ENCODE measurements at places on chromosomes 16 and 17. TPM values are rescaled to one million over a fixed set of nuclear protein-coding genes. Genes with fewer than 3 reads are reported as not detected.

The PRMT7 gene
- total RNA-seq = 41.0 TPM

The CDH3 gene
- 62.6 TPM for total RNA-seq

DNA sequence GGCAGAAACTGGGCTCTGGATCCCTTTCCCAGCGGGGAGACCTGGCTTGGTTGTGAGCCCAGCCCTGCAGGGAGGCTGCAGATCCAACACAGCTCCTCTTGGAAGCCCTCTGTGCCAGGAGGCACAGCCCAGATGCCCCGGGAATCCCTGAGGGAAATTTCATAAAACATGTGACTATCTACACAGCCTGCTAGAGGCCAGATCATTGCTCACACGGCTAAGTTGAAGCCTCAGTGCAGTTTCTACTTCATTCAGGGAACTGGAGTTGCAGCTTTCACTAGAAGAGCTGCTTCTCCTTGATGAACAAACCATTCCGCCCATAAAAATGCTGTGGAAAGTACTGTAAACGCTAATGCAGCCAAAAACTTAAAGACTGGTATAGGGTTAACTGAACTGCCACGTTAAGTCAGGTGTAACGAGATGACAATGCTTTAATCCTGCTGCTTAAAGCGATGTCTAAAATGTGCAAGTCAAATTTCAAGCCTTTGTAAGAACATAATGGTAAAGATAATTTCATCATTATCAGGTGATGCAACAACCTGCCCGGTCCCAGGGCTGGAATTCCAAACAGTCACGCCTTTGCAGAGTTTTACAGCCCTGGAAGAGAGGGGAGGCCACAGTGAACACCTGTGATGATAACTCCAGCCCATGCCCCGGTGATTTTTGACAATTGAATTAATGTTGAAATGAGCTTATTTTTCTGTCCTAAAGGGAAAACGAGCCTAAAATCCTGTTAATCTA, 172.5 kb downstream of the ZFHX3 start:
- no peak for DNase-seq

DNA sequence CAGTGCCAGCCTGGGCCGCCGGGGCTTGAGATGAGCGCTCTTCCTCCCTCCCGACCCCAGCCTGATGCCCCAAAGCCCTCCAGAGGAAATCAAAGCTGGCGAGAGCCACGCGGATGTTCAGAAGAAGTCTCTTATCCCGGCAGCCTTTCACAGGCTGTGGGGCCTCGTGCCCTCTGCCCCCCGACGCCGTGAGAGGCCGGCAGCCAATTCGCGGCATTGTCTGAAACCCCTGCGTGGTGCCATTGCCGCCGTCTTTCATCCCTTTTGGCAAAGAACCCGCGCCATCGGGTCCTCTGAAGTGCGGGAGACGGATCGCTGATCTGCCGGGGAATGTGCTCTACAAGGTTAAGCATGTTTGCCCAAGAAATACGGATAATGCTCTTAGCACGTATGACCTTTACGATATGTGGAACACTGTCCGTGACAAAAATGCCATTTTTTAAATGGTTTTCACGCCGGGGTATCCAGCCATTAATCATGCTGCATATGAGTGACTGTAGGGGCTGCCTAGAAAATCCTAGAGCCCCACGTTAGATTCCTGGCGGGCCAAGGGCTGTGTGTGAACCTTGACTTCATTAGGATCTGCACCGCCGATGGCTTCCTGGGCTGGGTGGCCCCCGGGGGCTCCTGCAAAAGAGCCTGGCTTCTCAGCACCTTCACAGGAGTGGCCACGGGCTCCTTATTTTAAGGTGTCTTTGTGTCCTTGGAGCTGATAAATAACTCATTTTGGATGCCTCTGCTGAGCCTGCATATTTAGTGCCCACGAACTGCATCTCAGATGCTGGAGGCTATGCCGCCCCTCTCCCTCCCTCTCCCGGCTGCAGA, 165.1 kb upstream of the TNRC6C start:
- no peak for DNase-seq

GRCh38 chr17:5591966-5592365, 7.7 kb upstream of the NLRP1 start:
- no peak for DNase-seq

All from breast epithelium (tissue), 4 donors.